NCI-H748 treated with DMSO at 0.1 percent for 48 hours (cell line): ENCODE measurements at places on chromosomes 2 and 18.

GRCh38 chr2:64313398-64313723, 140.6 kb upstream of the LGALSL start:
- DNase-seq, result no peak

DNA sequence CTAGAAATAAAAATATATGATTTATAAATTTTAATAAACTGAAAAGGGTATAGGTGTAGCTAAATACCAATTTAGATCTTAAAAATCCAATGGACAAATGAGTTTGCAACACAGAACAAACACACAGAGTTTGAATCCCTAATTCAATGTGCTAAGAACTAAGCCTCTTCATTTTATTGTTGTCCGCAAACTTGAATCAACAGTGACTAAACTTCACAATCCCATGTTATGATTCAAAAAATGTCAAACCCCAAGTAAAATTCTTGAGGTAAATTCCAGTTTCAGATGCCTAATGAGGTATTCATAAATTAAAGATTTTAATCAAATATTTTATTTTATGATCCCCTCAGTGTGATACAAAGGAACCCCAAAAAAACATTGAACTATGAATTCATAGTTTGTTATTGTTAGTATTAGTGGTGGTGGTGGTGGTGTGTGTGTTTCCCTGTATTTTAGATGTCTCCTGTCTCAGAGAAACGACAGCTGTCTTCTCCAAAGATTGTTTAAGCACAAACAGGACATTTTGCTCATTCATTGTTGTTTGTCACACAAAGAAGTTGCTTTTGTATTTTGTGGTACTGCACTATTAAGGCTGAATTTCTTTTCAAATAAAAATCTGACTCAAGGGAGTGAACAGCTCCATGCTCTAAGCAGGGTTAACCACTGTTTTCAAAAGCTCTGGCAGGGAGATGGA, 259.8 kb downstream of the OSR1 start:
- DNase-seq, result no peak

DNA sequence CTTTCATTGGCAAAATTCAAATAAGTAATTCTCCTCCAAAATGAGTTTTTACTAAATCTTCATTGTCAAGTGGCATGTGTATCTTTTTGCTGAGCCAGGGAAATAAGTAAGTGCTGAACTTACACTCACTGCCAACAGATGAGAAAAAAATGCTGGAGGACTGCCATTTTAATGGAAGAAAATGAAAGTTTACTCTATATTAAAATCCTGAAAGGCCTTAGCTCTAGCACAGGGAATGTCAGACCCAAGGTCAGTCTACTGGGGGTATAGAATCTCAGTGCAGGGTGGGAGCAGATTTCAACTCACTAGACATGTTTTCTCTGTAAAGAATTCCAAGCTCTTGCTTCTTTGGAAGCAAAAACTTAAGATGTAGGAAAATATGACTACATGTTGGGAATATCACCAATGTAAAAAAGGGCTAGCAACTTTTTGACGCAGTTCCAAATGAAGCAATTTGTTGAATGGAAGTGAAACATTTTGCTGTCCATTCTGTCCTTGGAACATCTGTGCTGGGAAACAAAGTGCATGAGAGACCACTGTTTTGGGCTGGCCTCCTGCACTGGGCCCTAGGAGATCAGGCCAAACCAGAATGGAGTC, 127.0 kb downstream of the ST6GAL2 start:
- DNase-seq, result no peak

DNA sequence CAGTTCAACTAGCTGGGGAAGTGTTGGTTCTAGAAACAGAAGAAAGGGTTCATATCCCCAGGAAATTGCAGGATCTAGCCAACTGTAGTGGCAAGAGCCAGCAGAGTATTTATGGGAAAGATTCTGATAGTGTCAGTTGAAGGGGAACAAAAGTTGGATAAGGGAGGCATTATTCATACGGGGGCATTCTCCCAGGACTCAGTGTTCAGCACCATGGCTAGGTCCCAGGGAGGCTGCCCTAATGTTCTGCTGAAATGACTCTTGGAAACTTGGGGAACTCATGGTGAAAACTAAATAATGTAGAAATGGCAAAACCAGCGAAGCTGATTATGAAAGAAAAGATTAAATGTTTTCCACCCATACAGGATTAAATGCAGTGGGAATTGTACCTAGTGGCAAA, 543.7 kb downstream of the TRIB2 start:
- no peak for DNase-seq

GRCh38 chr18:64099244-64099643, 49.6 kb downstream of the LINC00305 start:
- DNase-seq, result no peak

DNA sequence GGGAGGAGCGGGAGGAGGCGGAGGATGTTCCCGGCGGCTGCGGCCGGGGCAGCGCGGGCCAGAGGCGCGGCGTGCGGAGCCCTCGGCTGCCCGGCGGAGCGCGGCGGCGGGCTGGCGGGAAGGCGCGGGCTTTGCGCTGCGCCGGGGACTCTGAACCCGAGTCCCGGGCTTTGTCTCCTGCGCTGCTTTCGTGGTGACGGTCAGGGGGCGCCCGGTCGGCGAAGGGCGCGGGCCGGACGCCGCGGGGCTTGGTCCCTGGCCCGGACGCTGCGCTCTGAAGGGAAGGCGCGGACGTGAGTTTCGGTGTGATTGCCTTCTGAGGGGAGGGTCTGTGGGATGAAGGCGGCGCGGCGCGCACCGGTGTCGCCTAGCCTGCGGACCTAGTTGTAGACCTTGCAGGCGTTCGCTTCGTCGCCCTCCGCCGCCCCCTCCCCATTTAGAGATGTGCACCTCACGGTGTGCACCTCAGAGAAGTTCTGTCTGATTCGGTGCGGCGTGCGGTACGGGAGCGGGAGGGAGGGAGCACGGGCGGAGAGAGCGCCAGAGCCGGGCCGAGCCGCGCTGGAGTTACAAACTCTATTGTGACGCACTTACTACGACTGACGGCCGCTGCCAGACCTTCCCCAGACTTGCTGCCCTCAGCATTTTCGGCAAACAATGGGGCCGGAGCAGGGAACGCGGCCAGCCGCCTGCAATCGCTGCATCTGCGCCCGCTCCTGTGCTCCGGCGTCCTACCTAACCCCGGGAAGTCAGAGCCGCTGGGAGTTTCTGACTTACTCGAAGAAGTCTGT, 2.1 kb downstream of the BCL2L11 start:
- peak; percentile 45 for DNase-seq

DNA sequence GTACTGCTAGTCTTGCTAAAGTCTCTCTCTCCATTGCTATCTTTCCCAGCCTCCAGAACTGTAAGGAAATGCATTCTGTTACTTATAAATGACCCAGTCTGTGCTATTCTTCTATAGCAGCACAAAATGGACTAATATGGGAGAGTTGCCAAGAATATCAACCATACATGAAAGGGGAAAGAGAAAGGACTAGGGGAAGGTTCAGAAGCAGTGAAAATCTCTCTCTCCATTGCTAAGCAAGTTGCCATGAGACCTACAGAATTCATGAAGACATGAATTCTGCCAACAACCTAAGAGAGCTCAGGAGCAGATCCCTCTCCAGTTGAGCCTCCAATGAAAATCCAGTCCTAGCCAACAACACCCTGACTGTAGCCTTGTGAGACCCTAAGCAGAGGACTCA, 3.6 kb upstream of the TRABD2A start:
- no peak for DNase-seq

- no peak for DNase-seq
These were observed 69.0 kb upstream of the FAM110C start for GRCh38 chr2:115303-115702.

DNA sequence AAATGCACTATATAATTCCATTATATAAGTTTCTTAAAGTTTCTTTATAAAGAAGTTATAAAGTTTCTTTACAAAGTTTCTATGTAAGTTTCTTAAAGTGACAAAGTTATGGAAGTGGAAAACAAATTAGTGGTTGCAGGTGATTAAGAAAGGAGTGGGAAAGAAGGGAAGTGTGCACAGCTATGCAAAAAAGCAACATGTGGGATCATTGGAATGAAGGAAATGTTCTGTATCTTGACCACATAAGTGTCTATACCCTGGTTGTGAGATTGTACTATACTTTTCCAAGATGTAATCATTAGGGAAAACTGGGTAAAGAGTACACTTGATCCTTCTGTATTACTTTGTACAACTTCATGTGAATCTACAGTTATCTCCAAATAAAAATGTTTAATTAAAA, 1541.1 kb downstream of the LRP1B start:
- DNase-seq, result no peak

DNA sequence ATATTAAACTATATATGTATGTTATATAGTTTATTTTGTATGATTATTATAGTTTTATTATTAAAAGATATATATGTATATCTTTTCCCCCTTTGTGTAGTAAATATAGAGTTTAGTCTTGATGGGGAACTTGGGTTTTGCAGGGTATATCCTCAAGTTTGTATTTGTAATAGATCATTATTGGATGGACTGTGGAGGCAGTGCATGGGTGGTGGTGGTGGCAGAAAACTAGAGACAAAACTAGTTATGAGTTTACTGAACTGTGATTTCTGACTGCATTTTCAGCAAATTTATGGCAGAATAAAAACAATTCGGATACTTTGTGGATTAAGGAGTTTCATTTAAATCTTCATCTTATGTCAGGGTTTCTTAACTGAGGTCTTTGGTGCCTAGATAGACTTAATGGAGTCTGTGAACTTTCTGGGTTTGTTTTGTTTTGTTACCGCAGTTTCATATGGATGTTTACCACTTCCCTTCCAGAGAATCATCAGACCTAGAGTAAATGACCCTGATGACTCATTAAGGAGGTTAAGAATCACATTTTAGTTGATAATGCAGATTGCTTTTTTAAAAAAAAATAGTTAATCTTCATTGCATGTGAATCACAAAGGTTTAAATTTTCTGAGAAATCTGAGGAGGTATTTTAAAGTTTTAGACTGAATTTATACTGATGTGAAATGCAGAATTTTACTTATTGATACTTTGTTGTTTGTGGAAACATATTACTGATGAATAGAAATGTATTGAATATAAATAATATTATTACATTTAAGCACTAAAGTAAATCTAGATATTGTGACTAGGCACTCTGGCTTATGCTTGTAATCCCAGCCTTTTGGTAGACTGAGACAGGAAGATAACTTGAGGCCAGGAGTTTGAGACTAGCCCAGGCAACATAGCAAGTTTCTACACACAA, 14.5 kb downstream of the EPC2 start:
- DNase-seq, result no peak

- no peak for DNase-seq
These were observed 99.9 kb upstream of the NRP2 start for GRCh38 chr2:205582366-205582765.

DNA sequence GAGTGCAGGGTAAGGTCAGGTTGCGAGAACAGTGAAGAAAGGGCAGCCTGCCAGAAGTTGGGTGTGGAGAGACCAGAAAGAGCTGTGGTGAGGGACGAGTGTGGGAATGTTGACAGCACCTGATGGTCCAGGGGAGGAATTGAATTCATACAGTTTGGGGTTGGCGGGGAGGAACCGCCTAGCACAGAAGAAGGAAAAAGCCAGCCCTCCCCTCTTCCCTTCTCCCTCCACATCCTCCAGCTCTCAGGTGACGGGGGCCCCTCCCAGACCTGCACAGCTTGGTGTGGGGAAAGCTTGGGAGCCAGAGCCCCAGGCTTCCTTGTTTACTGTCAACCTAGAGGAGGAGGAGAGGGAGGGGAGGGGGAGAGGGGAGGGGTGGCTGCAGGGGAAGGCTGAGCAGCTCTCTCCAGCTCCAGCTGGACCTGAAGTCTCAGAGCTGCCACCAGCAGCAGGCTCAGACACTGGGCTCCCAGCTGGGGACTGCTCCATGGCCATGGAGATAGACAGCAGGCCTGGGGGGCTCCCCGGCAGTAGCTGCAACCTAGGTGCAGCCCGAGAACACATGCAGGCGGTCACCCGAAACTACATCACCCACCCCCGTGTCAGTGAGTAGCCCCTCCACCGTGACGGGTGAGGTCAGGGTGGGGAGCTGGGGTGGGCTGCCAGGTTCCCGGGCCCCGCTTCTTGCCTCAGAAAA, at the start of gene ATP6V1B1:
ATP6V1B1 (plus strand) TSS at position 433 of the 697 bp plus-strand sequence; CDS start at position 488, 55 bp downstream.
- no peak for DNase-seq

GRCh38 chr2:221876016-221876415, 303.9 kb upstream of the EPHA4 start:
- no peak for DNase-seq

DNA sequence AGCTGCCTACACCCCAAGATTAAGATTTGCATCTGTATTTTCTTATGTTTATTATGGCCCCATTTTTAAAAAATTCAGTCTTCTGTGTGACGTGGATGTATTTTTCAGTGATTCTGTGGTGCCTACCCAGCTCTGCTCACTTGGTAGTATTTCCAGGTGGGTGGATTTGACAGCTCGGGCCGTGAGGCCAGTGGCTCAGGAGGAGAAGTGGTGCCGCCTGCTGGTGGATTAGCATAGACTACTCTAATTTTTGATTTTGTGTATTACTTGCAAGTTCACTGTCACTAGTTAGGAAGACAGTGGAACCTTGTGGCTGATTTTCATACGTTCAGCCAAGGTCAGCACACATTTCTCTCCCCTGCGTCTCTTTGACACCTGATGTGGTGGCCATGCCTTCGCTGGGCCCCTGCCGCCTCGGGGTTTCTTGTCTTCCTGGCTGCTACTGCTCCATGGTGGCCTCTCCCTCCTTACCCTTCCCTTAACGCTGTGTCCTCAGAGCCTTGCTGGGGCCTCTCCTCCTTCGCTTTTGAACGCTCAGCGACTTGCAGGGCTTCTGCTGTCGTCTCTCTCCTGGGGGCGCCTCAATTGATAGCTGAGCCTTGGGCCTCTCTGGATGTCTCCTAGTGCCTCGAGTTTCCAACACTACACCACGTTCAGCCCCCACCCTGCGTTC, 89.4 kb downstream of the DGKD start:
- peak; percentile 22 for DNase-seq

- DNase-seq, result no peak
These were observed 95.1 kb upstream of the XPO1 start for GRCh38 chr2:61633250-61633649.

DNA sequence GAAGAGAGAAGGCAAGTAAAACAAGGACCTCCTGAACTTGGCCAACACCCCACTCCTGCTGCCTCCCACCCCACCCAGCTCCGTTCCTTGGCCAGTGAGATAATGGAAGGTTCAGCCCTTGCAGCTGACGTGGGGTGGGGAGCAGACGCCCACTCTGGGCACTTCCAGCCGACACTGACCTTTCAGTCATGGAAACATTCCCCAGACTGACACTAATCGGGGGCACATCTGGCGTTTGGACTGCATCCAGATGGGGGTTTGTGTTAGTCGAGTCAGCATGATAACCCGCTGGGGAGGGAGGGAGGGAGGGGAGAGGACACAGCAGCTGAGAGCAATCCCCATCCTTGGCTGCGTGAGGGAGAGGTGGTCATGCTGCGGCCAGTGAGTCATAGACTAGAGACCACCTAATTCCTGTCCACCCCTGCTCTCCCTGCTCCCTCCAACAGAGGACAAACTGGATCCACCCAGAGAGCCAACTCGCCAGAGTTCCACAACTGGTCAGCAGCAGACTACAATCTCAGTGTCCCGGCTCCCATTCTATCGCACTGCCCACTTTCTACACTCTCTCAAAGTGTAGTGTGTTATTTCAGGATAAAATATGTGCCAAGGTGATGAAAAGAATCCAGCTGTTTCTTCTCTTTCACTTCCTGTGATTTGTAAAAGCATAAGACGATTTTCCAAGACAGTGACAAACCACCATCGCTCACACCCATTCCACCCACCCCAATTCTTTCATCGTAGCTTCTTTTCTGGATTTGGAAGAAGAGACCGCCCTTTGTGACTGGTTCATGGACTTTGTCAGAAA, 115.4 kb upstream of the PKDCC start:
- DNase-seq, result no peak
